ENCODE measurements at places on chromosomes 3 and 15. TPM values are rescaled to one million over a fixed set of nuclear protein-coding genes. Genes with fewer than 3 reads are reported as not detected.

The C3orf85 gene
- total RNA-seq = not detected

The NUTM1 gene
- total RNA-seq = not detected

The ASB14 gene
- total RNA-seq = not detected

The LYZL4 gene
- total RNA-seq = not detected

The EHD4 gene
- 35.7 TPM for total RNA-seq

The CRYGS gene
- 3.1 TPM for total RNA-seq

Measured in mesenteric fat pad (tissue), 1 donor.